ENCODE measurements at places on chromosomes 2 and 18.

- DNase-seq = no peak
Measured at GRCh38 chr2:200763422-200763821, 48.3 kb upstream of the BZW1 start.

DNA sequence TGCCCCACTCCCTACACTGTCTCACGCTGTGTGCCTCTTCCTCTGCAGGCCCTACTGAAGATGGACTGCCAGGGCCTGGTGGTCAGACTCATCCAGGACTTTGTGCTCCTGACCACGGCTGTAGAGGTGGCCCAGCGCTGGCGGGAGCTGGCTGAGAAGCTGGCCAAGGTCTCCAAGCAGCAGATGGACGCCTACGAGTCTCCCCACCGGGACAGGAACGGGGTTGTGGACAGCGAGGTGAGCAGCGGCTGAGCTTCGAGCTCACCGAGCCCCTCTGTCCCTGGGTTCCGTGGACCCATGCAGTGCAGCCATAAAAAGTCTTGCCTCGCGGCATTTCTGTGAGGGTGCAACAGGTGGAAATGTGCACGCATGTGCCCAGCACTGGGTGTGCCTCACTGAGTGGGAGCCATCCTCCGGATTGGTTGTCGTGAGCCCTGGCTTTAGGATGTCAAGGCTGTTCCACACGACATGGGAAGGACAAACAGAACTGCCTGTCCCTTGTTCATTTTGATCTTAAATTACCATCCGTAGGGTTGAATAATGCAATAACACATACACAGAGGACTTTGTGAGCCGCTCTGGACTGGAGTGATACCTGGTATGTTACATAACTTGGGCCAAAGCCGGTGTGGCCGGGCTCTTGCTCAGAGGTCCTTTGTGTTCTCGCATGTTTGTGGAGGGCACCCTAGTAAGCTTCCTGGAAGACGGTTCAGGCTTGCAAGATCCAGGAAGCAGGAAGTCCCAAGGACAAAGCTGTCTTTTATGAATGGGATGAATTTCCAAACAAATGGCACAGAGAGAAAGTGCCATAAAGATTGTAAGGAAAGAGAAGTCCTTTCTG is 100.9 kb downstream of the SH3BP4 start:
- DNase-seq = peak; percentile 83

GRCh38 chr2:74441690-74442482 is at the start of gene RTKN:
TSS of gene RTKN (minus strand) at chr2:74441937. CDS start at chr2:74441816, 121 bp downstream.
- peak; percentile 91 for DNase-seq

GRCh38 chr2:13714466-13714865 is 918.1 kb upstream of the LRATD1 start:
- no peak for DNase-seq

DNA sequence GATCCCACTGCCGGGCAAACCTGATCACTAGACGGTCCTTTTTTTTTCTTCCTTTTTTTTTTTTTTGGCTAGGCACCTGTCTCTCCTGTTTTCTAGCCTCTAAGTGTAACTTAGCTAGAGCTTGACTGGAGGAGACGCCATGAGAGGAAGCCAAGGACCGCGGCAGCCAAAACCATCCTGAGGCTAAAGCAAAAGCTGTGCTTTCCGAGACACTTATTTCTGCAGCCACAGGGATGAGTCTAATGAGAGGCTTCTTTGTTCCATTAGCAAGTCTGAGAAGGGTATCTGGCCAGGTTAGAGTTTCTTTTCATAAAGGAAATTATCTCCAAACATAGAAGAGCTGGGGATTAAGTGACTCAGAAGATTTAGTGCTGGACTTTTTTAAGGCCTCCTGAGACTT is 7.3 kb upstream of the CXCR4 start:
- DNase-seq = no peak

- DNase-seq = no peak
Measured at GRCh38 chr2:50658883-50659282, 373.0 kb downstream of the NRXN1 start.

GRCh38 chr2:23578964-23579671 is 194.1 kb downstream of the KLHL29 start:
- DNase-seq = no peak

DNA sequence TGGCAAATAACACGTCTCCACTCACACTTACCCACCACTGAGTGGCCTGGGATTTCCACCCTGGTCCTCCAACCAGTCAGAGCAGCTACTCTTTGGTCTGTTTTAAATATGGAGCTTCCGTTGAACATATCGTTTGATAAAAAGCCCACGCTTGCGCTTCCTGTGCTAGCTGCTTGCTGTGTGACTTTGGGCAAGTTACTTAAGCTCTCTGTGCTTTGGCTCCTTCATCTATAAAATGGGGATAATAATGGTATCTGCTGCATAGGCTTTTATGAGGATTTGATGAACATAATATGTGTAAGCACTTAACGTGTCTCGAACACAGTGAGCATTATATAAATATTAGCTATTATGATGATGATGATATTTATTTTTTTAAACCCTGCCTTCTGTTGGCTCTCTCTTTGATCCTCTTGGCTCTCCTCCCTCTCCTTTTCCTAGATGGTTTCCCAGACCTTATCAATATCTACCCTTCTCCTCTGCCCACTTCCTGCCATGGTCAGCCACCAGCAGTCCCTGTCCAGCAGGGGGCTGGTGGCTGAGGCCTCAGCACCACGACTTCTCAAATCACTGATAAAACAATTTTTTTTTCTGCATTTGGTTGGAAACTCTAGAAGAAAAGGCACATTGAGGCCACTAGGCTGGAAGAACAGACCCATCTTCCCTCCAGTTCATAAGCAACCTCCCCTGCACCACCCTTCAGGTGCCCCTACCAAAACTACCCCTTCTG is 191.9 kb downstream of the LOXHD1 start:
- DNase-seq = no peak

- DNase-seq = no peak
Measured at GRCh38 chr2:23427976-23428375, 43.0 kb downstream of the KLHL29 start.

Measured in mesenteric fat pad (tissue), 1 donor.